Endothelial cell of coronary artery (primary cell): ENCODE measurements at places on chromosomes 12 and 14. TPM values are rescaled to one million over a fixed set of nuclear protein-coding genes. Genes with fewer than 3 reads are reported as not detected.

The PTPN6 gene
- total RNA-seq: 0.09 and 0.19 TPM in 2 replicates

The SUOX gene
- total RNA-seq: 10.0 and 13.5 TPM in 2 replicates

The NRL gene
- total RNA-seq: 0.19 and 0.45 TPM in 2 replicates

The GALNT4 gene
- total RNA-seq: 19.0 and 22.5 TPM in 2 replicates

The JAG2 gene
- 96.3 and 97.8 TPM in 2 replicates for total RNA-seq

The ETFBKMT gene
- total RNA-seq: 2.0 and 2.3 TPM in 2 replicates

The CPNE8 gene
- 6.5 and 8.8 TPM in 2 replicates for total RNA-seq

The CLEC1A gene
- 2.4 and 15.2 TPM in 2 replicates for total RNA-seq

The AQP6 gene
- total RNA-seq: 0.09 TPM in 1 of 2 replicates, not detected in the other

The CCDC38 gene
- not detected in 2 replicates for total RNA-seq

The ITGA7 gene
- total RNA-seq: 0.09 and 1.0 TPM in 2 replicates

The ANO4 gene
- under 0.01 and 0.94 TPM in 2 replicates for total RNA-seq

The B4GALNT1 gene
- total RNA-seq: 0.18 and 0.94 TPM in 2 replicates

The HNRNPC gene
- total RNA-seq: 644 and 806 TPM in 2 replicates

The TC2N gene
- under 0.01 TPM in 1 of 2 replicates, not detected in the other for total RNA-seq

The RIPK3 gene
- total RNA-seq: 2.9 and 3.5 TPM in 2 replicates

The RNASE1 gene
- 46.7 and 82.6 TPM in 2 replicates for total RNA-seq

The PLA2G1B gene
- not detected in 2 replicates for total RNA-seq

The PSME1 gene
- 78.5 and 103 TPM in 2 replicates for total RNA-seq

The RPL6 gene
- total RNA-seq: 685 and 785 TPM in 2 replicates

The CACNB3 gene
- total RNA-seq: 15.7 and 20.0 TPM in 2 replicates

The TULP3 gene
- 11.0 and 12.2 TPM in 2 replicates for total RNA-seq

The DBX2 gene
- total RNA-seq: not detected in 2 replicates

The NKX2-8 gene
- not detected in 2 replicates for total RNA-seq

The BDKRB2 gene
- total RNA-seq: under 0.01 TPM in 2 replicates

The CBLN3 gene
- total RNA-seq: 1.3 and 2.6 TPM in 2 replicates

The PTHLH gene
- 1.8 and 2.0 TPM in 2 replicates for total RNA-seq

The DAO gene
- not detected in 2 replicates for total RNA-seq

The TAS2R7 gene
- total RNA-seq: 0.09 TPM in 1 of 2 replicates, not detected in the other

The TEX52 gene
- total RNA-seq: not detected in 2 replicates

The FOXN4 gene
- not detected in 2 replicates for total RNA-seq

The CKB gene
- 3.5 and 8.6 TPM in 2 replicates for total RNA-seq

The FGF23 gene
- total RNA-seq: not detected in 2 replicates

The AP1G2 gene
- total RNA-seq: 4.9 and 13.3 TPM in 2 replicates

The KCNA1 gene
- not detected in 2 replicates for total RNA-seq

The GNS gene
- 174 and 200 TPM in 2 replicates for total RNA-seq
